ENCODE measurements at places on chromosomes 7 and 10. TPM values are rescaled to one million over a fixed set of nuclear protein-coding genes. Genes with fewer than 3 reads are reported as not detected.

Gene LDB3
- 3.6 TPM for polyA plus RNA-seq

Gene FAM25C
- polyA plus RNA-seq, result not detected

Gene GRM8
- polyA plus RNA-seq, result 0.58 TPM

Gene SUN3
- not detected for polyA plus RNA-seq
